MG63 (cell line): ENCODE measurements at places on chromosomes 5 and 9. TPM values are rescaled to one million over a fixed set of nuclear protein-coding genes. Genes with fewer than 3 reads are reported as not detected.

DNA sequence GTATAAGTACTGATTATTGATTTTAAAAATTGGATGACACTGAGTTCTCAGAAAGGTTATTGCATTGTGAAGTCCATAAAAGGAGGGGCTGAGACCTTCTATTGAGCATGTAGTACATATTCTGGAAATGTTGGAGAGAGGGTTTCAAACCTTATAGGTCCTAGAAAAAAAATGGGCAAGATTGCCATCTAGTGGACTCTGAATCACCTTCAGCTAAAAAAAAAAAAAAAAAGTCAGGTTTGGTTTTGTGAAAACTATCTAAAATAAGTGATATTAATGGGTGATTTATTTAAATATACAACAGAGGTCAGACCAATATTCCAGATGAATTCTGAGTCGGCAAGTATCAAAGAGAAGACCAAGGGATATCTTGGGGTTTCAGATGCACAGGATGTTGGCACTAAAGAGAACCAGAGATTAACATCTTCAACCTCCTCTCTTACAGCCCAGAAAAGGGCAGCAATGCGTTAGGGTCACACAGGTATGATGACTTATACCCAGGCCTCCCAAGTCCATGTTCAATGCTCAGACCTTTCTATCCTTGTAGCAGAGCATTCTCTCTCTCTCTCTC is 109.8 kb upstream of the NMUR2 start:
- no peak for DNase-seq

The CPEB4 gene
- 2.4 and 3.6 TPM in 2 replicates for total RNA-seq

DNA sequence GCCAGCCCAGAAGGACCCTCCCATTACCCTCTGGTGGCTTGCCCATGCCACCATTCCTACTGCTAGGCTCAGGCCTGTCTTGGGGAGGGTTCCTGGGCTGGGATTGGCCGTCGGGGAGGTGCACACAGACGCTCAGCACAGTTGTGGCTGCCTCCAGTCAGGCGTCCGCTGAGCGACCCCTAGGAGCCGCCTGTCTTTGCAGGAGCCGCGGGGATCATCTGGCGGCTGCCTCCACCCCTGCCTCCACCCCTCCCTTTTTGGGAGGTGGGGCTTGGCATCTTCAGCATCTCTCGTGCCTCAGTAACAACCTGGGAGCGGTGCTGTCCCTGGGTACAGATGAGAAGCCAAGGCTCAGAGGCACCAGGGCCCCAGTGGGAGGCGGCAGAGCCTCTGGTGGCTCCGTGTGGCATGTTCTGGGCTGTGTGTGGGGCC is 39.6 kb downstream of the RXRA start:
- DNase-seq: peak; percentile 86

GRCh38 chr5:134590992-134591659 is 41.5 kb downstream of the SAR1B start:
- DNase-seq: no peak

The SH2D3C gene
- not detected in 2 replicates for total RNA-seq

DNA sequence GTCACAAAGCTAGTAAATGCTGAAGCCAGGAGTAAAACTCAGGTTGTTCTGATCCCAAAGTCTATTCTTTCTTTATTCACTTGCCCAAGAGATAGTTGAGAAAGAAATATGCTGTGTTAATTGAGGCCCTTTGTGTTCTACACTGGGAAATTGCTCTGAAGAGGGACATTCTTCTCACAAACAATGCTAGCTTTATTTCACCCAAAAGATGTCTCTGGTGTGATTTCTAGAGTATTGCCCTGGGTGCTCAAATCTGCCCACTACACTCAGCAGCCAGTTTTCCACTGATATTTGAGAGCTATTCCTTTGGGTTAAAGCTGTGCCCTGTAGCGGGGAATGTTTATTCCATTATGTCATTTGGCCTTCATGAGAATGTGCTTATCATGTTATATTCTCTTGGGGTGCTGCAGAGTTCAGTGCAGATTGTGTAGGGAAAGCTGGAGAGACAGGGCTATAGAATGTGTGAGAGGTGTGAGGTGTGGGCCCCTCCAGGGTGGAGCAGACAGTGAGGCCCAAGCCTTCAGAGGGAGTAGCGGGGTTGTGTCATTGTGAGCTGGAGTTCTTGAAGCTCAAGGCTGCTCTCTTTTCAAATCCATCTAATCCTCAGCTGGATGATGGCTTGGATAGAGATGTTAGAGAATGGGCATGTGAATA is 21.0 kb upstream of the C5orf63 start:
- DNase-seq: no peak

The ABO gene
- not detected in 2 replicates for total RNA-seq

DNA sequence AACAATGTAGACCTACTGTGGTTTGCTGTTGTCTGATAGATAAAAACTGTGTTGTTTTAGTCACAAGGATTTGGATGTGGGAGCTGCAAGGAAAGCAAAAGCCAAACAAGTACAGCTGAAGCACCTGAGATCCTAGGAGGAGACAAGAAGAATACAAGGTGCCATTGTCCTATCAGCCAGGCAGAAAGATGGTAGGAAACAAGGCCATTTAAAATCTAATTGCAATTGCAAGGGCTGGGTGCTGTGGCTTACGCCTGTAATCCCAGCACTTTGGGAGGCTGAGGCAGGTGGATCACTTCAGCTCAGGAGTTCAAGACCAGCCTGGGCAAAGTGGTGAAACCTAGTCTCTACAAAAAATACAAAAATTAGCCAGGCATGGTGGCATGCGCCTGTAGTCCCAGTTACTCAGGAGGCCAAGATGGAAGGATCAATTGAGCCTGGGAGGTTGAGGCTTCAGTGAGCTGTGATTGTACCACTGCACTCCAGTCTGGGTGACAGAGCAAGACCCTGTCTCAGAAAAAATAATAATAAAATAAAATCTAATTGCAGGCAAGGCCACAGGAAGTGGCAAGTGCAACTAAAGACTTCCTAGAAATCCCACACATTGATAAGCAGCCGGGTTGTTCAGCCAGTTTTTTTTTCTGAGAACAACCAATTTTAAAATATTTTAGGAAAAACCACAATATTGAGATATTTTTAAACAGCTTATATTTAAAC is 22.6 kb downstream of the DOCK8 start:
- no peak for DNase-seq

The KIAA0825 gene
- total RNA-seq: 0.92 and 3.1 TPM in 2 replicates

DNA sequence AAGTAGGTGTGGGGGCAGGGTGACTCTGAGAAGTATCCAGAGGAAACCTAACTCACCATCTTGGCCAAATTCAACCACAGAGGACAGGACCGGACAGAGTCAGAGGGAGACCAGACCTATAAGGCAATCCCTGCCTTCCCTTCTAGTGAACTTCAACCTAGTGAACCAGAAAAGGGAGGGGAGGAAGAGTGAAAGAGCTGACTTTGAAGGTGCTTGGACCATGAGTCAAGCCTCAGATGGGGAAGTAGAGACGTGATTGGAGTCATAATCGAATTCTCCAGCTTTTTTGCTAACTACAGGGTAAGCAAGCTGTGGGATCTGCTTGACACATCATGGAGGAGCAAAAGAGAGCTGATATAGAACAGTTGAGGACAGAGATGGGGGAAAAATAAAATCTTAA is 18.8 kb upstream of the KIF2A start:
- no peak for DNase-seq

DNA sequence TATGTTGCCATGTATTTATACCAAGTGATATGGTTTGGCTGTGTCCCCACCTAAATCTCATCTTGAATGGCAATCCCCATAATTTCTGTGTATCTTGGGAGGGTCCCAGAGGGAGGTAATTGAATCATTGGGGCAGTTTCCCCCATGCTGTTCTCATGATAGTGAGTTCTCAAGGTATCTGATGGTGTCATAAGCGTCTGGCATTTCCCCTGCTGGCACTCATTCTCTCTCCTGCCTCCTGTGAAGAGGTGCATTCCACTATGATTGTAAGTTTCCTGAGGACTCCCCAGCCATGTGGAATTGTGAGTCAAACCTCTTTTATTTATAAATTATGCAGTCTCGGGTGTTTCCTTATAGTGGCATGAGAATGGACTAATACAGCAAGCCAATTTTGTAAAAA is 140.8 kb upstream of the ADAMTSL1 start:
- DNase-seq: peak; percentile 31

The ACSL6 gene
- 1.1 TPM in 1 of 2 replicates, not detected in the other for total RNA-seq

DNA sequence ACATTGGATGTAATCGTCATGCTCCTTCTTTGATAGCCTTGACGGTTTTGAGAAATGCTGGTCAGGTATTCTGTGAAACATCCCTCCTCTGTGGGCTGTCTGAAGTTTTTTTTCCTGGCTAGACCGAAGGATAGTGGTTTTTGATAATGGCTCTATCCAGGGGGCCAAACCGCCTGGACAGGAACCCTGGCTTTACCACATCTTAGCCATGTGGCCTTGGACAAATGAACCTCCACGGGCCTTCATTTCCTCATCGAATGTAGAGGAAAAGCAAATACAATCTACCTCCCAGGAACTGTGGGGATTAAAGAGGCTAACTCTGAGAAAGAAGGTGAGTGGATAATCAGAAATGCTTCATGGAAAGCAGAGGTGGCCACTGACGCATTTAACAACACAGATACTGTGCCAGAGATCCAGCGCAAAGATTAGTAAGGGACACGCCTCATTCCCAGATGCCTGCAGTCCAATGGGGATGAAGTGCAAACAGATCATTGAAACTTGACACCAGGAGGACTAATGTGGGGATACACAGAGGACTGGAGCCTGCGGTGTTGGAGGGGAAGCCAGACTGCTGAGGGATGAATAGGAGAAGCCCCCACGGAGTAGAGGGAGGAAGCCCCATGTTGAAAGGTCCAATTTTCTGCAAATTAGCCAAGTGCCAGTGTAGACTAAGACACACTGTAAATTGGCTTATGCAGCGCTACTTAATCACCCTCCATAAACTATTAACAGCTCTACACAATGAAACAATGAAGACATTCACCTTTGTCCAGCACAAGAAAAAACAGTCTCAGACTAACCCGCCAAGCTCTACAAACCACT is 41.6 kb downstream of the MYO10 start:
- DNase-seq: peak; percentile 85

The SH3PXD2B gene
- 4.4 and 15.2 TPM in 2 replicates for total RNA-seq

The IFNA7 gene
- total RNA-seq: not detected in 2 replicates

DNA sequence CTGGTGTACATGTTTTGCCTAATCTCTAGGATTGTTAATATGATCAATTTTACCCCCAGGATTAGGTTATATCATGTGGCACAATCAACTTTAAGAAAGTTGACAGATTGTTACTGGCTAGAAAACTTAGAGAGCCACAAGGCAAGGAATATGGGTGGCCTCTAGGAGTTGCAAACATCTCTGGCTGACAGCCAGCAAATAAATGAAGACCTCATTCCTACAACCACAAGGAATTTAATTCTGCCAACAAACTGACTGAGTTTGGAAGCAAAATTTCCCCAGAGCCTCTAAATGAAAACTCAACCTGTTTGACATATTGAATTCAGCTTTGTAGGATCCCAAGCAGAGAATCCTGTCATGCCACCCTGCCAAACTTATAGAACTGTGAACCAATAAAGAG is 196.4 kb upstream of the PTGER4 start:
- no peak for DNase-seq

The OR1J2 gene
- not detected in 2 replicates for total RNA-seq

The FASTKD3 gene
- 16.0 and 42.9 TPM in 2 replicates for total RNA-seq

The SPINK6 gene
- total RNA-seq: not detected in 2 replicates

DNA sequence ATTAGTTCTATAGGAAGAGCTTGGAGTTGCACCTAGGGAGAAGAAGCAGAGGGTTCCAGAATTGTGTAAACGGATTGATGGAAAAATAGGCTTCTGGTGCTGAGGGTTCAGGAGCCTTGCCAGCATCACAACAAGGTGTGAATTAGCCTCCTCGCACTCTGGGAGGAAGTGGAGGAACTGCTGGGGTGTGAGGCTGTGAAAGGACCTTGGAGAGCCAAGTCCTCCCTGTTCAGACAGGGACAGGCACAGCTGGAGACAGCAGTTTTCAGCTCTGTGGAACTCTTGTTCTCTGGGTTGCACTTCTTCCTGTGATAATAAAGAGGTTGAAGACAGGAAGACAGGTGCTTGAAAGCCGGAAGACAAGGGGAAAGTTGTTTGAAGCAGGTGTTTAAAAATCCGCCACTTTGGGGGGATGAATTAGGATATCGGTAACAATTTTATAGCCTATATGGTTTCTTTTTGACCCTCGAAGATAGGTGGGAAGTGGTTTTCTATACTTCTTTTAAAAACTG is 22.6 kb downstream of the DAPK1 start:
- no peak for DNase-seq

The RBM22 gene
- 47.5 and 62.2 TPM in 2 replicates for total RNA-seq

The PKD2L2 gene
- not detected in 2 replicates for total RNA-seq

GRCh38 chr9:123589361-123590239 is 233.6 kb downstream of the CRB2 start:
- no peak for DNase-seq

DNA sequence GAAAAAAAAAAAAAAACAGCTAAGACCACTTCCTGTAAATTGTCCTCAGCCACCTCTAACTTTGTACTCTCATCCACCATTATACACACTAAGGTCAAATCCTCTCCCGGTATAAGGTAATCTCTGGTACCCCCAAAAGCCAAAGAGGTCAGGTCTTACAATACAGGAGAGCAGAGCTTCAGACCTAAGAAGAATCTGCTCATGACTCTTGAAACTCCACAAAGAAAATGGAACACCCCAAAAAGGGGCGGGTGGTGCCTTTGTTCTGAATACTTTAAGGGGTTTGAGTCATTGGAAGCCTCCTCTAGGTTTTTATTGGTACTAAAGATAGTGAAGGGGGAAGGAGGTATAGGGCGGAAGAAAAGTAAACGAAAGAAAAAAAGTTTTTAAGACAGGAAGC is 69.8 kb downstream of the COL15A1 start:
- DNase-seq: no peak

DNA sequence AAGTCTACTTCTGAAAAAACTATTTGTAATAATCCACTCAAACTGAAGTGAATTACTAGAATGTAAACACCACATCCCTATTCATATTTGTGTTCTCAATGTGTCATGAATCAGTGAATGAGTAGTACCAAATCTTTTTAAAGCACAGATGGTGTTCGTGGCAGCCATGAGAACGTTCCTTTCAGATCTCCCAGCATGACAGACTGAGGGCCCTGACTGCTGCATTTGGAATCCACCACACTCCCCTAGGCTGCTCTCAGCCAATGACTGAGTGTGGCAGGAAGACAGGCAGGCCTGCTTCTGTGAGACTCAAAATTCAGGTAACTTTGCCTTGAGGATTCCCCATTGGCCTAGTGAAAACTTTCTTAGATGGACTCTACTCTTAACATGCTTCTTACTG is 10.9 kb upstream of the JMY start:
- peak; percentile 25 for DNase-seq

DNA sequence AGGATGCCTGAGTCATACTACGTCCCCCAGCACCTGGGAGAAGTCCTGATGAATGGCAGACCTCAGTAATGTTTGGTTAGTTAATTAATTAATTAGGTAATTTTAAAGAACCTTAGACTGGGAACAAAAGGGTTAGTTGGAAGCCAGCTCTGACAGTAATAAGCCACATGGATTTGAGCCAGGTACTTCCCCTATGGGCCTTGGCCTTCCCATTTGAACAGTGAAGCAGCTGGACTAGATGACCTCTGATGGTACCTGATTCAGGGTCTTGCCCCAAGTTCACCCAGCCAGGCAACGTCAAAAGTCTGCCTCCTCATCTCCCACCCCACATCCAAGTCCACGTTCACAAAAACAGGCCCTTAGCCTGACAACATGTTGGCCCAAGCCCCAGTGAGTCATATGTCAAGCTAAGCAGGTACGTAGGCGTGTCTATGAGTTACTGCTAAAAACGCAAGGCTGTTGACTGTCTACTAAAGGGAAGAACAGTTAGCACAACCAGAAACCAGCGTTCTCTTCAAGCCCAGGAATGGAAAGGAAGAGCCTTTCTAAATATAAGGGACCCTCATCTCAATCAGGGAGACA is 303.2 kb downstream of the ACTL7B start:
- DNase-seq: peak; percentile 26

GRCh38 chr5:158056130-158056825 is 197.3 kb upstream of the CLINT1 start:
- no peak for DNase-seq

The DNM1 gene
- 0.20 and 0.30 TPM in 2 replicates for total RNA-seq

The PRSS3 gene
- not detected in 2 replicates for total RNA-seq
